CD4-positive, alpha-beta T cell treated with Interleukin-1 beta for 1 hour (primary cell): ENCODE measurements at places on chromosomes 13 and 19.

- DNase-seq: no peak
Observed at GRCh38 chr13:39965309-39965708, 309.8 kb downstream of the COG6 start.

DNA sequence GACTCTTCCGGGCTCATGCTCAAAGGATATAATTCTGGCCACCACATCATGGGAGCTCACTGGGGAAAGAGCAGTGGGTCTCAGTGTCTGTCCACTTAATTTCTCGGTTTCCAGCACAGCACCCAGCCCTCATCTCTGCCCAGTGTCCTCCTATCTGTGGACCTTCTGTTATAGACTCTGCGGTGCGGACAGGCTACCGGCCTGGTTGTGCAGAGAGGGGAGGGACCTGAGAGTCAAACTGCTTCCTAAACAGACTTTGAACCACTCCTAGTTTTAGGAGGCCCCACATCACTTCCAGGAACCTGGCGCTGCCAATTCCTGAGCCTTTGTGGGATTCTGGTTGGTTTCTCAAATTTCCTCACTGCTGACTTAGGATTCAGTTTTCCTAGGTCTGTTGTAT lies 59.8 kb upstream of the MED4 start:
- DNase-seq: no peak

- DNase-seq: no peak
Observed at GRCh38 chr19:11551603-11552235, 7.3 kb downstream of the ELOF1 start.

DNA sequence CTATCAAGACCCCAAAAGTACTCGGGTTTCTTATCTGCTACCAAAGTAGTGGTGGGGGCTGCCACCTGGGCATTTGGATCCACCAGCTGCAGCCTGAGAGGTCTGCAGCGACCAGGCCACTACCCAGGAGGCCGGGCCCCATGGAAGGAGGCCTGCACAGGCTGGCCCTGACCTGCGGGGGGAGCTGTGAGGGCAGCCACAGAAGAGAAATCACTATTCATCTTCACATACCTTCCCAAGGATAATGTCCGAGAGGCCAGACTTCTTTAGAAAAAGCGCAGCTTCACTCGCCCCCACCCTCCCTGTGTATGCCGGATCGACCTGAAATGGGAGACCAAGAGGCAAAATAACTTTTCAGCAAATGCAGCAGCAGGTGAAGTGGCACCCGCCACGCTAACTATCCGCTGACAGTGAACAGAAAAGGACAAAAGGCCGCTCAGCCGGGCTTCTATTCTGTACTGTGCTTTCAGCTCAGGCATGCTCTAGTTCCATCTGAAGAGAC lies 30.1 kb downstream of the EPS15L1 start:
- no peak for DNase-seq

- no peak for DNase-seq
Observed at GRCh38 chr19:30118221-30118620, 176.2 kb downstream of the URI1 start.

DNA sequence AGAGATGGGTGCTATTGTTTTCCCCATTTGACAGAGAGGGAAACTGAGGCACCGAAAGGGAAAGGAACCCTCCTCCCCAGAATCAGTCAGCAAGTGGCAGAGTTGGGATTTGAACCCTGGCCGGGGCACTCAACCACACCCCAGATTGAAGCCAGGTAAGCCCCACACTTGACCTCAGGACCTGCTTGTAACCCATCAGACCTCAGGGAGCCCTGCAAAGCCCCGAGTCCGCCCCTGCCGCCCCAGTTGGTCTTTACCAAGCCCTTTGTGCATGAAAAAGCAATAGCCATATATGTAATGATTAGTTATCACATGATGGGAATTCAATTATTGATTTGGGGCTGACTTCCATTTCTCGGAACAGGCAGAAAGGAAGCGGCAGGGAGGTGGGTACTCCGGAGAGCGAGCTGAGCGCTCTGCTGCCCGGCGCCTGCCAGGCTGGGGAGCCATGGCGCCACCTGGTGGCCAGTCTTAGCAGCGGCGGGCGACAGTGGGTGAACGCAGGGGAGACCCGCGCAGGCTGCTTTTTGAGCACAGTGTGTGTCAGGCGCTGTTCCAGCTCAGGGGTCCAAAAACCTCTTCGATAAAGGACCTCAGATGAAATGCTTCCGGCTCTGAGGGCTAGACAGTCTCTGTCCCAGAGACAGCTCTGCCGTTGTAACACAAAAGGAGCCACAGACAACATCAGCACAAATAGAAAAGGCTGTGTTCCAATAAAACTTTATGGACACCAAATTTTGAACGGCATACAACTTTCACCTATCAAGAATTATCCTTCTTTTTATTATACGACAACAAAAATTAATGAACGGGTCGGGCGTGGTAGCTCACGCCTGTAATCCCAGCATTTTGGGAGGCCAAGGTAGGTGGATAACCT lies 82.9 kb upstream of the CACNA1A start:
- peak; percentile 80 for DNase-seq

DNA sequence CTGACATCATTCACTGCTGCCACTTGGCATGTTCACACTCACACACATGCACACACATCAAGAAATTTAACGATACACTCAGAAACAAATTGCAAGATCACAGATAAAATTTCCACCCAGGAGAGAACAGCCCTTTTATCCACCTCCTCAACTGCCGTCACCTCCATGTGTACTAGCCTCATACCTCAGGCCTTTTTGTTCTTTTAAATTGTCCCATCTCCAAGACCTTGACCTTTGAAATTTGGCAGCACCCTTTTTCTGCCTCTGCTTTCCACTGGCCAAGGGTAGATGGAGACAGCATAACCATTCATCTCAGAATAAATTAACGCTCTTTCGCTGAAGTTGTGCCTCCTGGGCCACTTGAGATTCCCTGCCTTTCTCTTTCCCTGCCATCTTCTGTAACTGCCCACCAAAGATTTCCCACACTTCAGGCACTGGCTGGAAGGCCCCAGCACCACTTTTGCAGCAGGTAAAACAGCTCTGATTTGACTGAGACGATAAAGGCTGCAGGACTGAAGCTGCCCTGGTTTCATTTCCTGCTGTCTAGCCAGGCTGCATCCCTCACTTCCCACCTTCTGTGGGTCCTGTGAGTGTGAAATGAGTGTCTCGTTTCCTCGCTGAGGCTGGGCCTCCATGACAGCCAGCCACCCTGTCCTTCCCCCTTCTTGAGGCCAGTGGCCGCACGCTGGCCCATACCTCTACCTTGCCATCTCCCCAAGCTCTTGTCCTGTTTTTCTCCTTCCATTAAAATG lies 39.3 kb downstream of the MBNL2 start:
- peak; percentile 27 for DNase-seq

GRCh38 chr19:40889366-40889765 lies 7.3 kb upstream of the CYP2A7 start:
- DNase-seq: no peak

DNA sequence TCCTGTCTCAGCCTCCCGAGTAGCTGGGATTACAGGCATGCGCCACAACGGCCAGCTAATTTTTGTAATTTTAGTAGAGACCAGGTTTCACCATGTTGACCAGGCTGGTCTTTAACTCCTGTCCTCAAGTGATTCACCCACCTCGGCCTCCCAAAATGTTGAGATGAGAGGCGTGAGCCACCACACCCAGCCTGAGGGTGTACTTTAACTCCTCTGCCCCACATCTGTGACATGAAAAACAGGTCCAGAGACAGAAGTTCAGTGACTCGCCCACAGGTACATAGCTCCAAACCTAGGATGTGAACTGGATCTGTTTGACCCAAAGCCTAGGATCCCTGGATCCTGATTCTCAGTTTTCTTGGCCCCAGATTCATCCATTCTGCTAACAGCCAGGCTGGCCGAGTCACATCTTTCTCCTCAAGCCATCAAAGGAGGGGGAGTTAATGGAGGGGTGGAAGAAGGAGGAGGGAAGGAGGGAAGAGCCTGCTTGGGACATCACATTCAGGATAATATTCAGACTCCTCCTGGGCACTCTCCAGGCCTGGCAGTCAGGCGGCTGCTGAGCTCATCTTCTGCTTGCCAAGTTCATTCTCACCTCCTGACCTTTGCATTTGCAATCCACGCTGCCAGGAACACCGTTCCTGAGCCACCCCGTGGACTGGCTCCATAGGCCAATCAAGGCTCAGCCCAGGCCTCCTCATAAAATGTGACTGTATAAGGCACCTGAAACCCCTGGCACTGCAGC lies 3.1 kb downstream of the SPC24 start:
- no peak for DNase-seq

GRCh38 chr19:35445826-35446593 lies 2.0 kb upstream of the FFAR2 start:
- DNase-seq: peak; percentile 68

DNA sequence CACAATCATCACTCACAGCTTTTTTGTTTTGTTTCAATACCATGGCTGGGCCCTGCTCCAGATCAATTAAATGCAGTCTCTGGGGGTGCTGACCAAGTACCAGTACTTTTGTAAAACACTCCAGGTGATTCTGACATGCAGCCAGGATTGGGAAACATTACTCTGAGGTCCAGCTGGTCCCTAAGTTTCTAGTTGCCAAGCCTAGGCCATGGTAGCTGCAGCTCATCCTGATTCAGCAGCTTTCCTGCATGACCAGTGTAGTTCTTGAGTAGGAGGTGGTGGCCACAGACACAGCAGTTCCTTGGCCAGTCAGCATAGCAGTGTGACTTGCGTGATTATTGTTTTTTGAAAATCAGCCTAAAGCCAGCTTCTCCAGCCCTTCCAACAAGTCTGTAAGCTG lies 859.1 kb downstream of the DIAPH3 start:
- DNase-seq: no peak

GRCh38 chr13:31029102-31029501 lies 96.6 kb downstream of the TEX26 start:
- DNase-seq: no peak

- no peak for DNase-seq
Observed at GRCh38 chr13:46104868-46105267, at the start of gene CPB2. Gene CPB2 (minus strand): TSS chr13:46105033. CDS start chr13:46105009, 24 bp downstream.

GRCh38 chr19:41862445-41862986 lies 2.5 kb downstream of the RPS19 start:
- DNase-seq: no peak

DNA sequence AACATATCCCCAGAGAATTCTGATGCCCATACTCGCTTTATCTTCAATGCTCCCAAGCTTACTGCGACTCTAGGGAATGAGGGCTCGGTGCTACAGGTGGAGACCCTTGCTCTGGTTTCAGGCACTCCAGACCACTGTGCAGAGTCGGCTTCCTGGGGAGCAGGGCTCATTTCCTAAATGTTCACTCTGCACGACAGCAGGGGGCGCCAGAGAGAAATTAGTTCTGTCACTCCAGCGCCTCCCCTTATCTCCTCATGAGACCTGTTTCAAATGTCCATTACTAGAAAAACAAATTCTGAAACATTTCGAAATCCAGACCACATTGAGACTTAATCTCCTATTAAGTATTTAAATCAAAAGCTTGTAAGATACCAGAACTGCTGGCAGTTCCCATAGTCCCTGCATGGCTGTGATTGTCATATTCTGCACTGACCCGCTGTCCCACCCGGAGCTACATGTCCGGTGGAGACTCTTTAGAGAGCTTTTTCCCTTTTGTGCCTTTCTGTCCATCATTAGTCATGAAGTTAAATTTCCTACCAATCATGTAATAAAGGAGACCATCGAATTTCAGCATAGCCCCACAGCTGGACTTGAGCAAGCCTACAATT lies 22.4 kb downstream of the EPSTI1 start:
- DNase-seq: peak; percentile 78

DNA sequence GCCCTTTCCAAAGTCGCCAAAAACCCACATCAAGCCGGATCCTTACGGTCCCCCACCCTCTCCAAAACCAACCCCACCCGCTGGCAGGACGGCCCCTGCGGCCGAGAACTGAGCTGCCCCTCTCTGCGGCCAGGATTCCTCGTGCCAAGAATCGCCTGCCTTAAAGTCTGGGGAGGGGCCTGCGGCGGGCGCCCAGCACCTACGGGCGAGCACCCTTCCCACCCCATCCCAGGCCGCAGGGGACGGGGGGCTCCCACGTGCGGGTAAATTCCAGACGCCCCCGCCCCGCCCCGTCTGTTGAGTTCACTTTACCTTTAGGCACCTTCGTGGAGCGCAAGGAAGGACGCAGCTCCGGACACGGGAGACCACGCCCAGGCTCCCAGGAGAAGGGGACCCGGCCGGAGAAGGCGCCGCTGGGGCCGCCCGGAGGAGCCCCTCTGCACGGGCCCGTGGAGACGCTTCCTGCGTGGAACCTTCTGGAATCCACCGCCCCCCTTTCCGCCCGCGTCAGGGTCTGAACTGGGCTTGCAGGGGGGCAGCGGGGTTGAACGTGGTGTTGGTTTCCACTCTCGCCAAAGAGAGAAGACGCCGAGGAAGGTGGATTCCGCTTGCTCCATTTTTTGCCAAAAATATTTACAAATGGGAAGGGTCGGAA lies 22.8 kb downstream of the ONECUT3 start:
- DNase-seq: no peak

DNA sequence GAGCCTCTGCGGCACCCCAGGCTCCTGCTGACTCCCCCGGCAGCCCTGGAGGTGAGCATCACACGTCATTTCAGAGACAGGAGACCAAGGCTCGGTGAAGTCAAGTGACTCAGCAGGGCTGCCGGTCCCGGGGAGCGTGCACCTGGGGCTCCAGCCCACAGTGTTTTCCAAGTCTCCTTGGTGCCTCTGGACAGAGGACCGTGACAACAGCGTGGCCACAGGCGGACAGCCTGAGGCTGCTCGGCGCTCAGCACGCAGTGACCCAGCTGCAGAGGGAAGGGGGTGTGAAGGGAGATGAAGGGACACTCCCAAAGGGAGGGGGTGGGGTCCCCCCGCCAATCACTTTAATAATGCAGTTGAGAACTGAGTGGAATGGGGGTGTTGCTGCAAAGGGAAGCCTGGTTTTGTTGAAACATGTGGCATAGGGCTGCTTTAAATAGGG lies 17.5 kb upstream of the ASPDH start:
- DNase-seq: no peak

GRCh38 chr13:110698689-110699088 lies 7.2 kb downstream of the CARS2 start:
- no peak for DNase-seq

DNA sequence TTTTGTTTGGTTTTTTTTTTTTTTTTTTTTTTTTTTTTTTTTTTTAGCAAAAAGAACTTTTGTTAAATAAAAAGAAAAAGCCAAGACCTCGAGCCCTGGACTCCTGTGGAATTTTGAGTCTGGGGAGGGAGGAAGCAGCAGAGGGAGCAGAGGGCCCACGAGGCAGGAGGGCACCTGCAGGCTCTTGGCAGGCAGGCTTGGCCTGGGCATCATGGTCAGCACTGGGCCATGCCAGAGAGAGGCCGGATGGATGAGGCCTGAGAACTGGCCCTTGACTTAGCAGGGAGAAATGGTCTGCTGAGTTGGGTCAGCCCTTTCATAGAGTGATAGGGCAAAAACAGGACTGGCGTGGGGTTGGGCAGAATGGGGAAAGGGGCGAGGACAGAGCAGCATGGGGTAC lies 100.4 kb downstream of the GPR12 start:
- DNase-seq: no peak

GRCh38 chr19:38033658-38034491 lies 126.9 kb downstream of the SIPA1L3 start:
- no peak for DNase-seq

DNA sequence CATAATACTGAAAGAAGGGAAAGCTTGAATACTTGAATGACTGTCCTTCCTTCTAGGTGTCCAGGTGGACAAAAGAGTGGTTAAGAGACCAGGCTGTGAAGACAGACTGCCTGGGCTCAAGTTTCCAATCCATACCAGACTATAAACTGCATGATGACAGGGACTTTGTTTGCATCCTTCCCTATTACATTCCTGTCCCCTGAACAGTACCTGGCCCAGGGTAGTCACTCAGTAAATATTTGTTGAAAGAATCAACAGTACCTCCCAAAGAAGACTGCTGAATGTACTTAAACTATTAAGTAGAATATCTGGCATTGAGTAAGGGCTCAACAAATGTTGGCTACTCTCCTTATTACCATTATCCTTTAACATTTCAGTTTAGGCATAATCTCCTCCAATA lies 29.7 kb downstream of the MIPEP start:
- DNase-seq: no peak
